ENCODE measurements at places on chromosomes 11 and 22.

DNA sequence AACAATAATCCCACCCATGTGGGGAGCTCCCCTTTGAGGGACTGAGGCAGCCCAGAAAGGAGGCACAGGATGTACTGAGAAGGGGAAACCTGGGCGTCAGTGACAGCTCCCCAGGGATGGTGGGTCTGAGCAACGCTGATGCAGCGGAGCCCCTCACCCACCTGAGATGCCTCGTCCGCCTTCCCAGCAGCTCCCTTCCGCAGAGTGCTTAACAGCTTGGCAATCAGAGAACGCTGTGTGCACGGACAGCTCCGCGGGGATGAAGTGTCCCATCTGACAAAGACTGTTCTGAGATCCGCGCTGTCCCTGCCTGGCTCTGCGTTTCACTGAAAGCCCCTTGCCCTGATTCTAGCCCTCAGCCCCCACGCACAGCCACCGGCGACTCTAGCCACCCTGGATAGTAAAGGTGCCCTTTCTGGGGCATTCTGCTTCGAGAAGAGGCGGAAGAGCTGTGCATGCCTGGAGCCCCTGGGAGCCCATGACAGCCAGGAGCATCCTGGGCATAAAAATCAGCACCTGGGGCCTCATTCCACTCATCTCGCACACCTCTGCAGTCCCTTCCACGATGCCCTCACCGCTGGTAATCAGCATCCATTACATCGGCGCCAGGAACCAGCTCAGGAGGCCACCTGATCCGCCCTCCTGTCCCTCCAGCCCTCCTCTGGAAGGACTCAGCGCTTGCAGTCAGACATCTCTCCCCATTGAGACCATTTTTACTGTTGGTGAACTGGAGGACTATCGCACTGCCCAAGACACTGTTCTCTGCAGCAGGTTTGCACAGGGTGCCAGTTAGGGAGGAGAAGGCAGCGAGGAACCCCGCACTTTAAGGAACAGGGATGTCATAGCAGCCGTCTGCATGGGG, 10.7 kb downstream of the KCNJ5 start:
- no peak for DNase-seq

GRCh38 chr11:115201111-115201792, 303.0 kb downstream of the CADM1 start:
- DNase-seq, result peak; percentile 45

DNA sequence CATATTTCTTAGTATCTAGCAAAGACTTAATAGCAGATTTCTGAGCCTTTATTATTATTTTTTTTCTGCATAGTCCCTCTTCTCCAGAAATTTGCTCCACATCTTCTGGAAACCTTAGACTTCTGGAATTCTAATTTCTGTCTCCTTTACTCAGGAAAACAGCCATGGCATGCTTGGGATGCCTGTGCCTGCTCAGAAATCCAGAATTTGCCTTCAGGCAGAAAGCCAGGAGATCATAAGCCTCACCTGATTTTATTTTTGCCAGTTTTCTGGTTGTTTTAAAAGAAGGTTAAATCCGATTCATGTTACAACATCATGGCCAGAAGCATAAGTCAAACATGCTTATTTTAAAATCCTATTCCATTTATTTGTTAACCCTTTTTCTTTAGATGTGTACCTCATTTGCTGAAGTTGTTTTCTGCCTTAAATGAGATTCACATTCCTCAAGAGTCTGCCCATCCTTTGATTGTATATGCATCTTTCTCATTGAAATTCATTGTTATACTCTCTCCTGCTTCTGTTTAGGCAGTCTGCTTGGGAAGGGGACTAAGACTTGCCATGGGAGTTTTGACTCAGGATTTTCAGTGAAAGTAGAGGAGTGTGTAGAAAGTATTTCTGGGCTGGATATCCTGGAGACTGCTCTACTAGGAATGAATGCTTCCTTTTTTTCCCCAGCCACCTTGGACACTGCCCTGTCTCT, 37.1 kb downstream of the SIK2 start:
- DNase-seq, result no peak

GRCh38 chr11:105720096-105720495, 110.2 kb downstream of the GRIA4 start:
- DNase-seq, result no peak

- no peak for DNase-seq
Observed at GRCh38 chr11:38182126-38182866, 1584.3 kb upstream of the RAG2 start.

- DNase-seq, result no peak
Observed at GRCh38 chr11:65410936-65411680, 11.5 kb upstream of the NEAT1 start.

DNA sequence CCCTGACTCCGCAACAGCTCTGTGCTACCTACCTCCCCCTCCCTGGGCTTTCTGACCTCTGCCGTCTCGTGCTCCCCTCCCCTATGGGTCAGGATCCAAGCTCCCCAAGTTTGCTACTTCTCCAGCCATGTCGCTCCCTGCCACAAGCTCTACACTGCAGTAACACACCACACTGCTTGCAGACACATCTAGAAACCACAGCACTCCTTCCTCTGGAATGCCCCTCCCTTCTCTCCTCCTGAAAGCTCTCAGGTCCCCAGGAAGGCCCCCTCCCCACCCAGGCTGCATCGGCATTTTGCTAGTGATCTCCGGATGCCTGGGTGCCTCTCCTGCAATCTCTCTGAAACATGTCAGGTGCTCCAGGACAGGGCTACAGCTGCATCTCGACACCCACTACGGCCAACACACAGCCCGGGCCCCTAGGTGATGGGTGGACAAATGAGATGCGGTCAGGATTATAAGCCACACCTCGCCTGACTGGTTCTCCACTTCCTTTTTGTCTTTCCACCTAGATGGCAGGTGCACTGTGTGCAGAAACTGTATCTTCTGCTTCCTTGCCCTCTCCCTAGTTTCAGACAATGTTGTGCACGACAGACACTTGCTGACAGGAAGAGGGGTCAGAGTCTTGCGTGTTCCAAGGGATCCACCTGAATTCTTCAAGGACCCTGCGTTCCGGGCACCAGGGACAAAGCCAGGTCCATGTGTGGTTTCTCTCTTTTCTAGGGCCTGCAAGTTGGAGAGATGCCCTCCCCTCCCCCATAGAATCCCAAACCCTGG, 22.9 kb downstream of the RPUSD4 start:
- no peak for DNase-seq
